ENCODE measurements at places on chromosomes 3 and 15. TPM values are rescaled to one million over a fixed set of nuclear protein-coding genes. Genes with fewer than 3 reads are reported as not detected.

Gene GRK7
- polyA plus RNA-seq = 0.14 TPM

Gene CFAP91
- polyA plus RNA-seq = 11.9 TPM

Gene FGF12
- polyA plus RNA-seq = 5.7 TPM

Gene SNTN
- polyA plus RNA-seq = 14.6 TPM

Gene MUC20
- 20.4 TPM for polyA plus RNA-seq

Gene CHRD
- 15.0 TPM for polyA plus RNA-seq

Gene IL17RD
- 10.9 TPM for polyA plus RNA-seq

Gene PARL
- 52.6 TPM for polyA plus RNA-seq

Gene ITIH1
- polyA plus RNA-seq = 0.15 TPM

Gene EFCC1
- 12.4 TPM for polyA plus RNA-seq

Gene C3orf49
- 0.81 TPM for polyA plus RNA-seq

Gene FETUB
- polyA plus RNA-seq = not detected

Gene LMAN1L
- polyA plus RNA-seq = 0.18 TPM

Gene CFAP161
- polyA plus RNA-seq = 2.2 TPM

Data from right lung (tissue), 10 donors.